HT1080 (cell line): ENCODE measurements at places on chromosomes 5 and 9. TPM values are rescaled to one million over a fixed set of nuclear protein-coding genes. Genes with fewer than 3 reads are reported as not detected.

The SLC36A3 gene
- not detected in 2 replicates for total RNA-seq

The ENHO gene
- 5.0 TPM in 2 replicates for total RNA-seq

The LHX6 gene
- total RNA-seq, result 0.77 and 1.4 TPM in 2 replicates

The LRRC14B gene
- not detected in 2 replicates for total RNA-seq

The SLC4A9 gene
- not detected in 2 replicates for total RNA-seq

The LTC4S gene
- 1.2 TPM in 1 of 2 replicates, not detected in the other for total RNA-seq

The GALT gene
- total RNA-seq, result 11.2 and 15.0 TPM in 2 replicates

The CDKN2B gene
- not detected in 2 replicates for total RNA-seq
